ENCODE measurements at places on chromosomes 6 and 20. TPM values are rescaled to one million over a fixed set of nuclear protein-coding genes. Genes with fewer than 3 reads are reported as not detected.

DNA sequence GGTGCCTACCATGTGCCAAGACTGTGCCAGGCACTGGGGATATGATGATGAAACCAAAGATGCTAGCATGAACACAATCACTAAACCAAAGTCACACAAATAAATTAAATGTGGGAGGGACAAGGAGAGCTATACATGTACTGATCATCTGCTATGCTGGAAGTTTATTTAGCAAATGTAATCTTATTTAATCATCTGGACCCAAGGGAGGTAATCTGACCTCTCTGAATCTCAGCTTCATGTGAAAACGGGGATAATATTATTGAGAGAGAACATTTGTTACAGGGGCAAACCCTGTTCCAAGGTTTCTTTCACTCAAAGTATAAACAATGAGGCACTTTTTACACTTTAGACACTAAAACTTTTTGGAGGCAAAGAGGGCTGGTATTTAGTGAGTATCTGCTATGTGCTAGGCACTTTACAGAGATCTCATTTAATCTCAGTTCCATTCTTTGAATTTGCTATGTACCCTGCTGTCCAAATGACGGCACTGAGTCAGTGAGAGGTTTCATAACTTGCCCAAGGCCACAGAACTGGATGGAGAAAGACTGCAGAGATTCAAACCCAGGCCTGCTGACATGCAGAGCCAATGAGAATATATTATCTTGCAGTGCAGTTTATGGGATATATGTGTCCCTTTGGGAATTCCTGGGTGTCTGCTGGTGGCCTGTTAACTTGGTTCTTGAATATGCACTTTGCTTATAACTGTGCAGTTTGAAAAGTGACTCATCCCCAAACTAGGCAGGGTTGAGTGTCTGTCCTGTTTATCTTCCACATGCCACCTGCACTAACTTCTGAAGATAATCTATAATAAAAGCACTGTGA lies 3.3 kb upstream of the ASXL1 start:
- peaks cover 48% of the 10 kb centered on the region for H3K4me1 ChIP-seq
- no peaks in the 10 kb centered on the region for H3K27me3 ChIP-seq
- H3K36me3 ChIP-seq: peaks cover 25% of the 10 kb centered on the region
- H3K27ac ChIP-seq: peak overlapping the region; percentile 83

The EYA4 gene
- total RNA-seq: not detected

GRCh38 chr6:23339268-23339667 lies 769.9 kb downstream of the HDGFL1 start:
- H3K36me3 ChIP-seq: no peaks in the 10 kb centered on the region
- no peak for DNase-seq
- H3K27ac ChIP-seq: no peak overlapping the region
- no peaks in the 10 kb centered on the region for H3K4me1 ChIP-seq
- peaks cover 2% of the 10 kb centered on the region for H3K27me3 ChIP-seq

DNA sequence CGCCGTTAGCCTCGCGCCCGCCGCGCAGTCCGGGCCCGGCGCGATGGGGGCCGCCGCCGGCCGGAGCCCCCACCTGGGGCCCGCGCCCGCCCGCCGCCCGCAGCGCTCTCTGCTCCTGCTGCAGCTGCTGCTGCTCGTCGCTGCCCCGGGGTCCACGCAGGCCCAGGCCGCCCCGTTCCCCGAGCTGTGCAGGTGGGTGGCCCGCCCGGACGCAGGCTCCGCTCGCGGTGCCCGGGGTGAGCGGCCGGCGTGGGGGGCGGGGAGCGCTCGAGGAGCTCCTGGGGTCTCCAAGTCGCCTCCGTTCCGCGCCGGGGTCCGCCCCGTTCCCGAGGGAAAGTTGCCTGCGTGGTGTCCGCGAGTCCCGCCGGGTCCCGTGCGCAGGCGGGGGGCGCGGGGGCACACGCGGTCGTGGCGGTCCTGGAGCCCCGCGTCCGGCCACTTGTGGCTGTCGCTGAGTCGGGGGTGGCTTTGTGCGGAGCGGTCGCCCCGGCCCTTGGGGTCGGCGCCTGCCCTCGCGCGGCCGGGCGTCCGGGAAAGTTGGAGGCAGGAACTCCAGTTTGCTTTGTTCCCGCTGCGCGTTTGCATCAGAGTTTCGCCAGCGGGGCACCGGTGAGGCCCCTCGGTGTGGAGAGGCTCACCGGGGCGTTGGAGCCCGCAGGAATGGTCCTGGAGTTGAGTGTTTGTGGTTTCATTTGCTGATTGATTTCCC lies 476 bp downstream of the IGF2R start:
- no peaks in the 10 kb centered on the region for H3K27me3 ChIP-seq
- peaks cover 9% of the 10 kb centered on the region for H3K36me3 ChIP-seq
- peaks cover 59% of the 10 kb centered on the region for H3K4me1 ChIP-seq
- DNase-seq: peak; percentile 8

DNA sequence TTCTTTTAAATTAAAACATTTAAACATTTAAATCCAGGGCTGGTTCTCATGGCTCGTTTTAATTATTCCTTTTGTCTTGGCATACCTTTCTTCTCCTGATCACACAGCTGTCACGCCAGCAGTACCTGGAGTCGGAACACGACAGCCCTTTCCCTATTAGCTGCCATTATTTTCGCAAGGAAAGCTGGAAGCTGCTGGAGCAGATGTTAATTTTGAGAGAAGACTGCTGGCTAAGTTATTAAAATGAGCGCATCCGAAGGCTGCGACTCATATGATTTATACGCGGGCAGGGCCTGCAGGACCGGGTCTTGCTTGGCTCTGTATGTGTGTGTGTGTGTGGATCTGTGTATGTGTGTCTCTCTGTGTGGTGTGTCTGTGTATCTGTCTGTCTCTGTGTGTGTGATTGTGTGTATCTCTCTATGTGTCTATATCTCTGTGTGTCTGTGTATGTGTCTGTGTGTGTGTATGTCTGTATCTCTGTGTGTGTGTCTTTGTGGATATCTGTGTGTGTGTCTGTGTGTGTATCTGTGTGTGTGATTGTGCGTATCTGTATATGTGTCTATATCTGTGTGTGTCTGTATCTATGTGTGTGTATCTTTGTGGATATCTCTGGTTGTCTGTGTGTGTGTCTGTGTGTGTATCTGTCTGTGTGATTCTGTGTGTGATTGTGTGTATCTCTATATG lies 191.5 kb downstream of the CDH4 start:
- H3K36me3 ChIP-seq: no peaks in the 10 kb centered on the region
- H3K27me3 ChIP-seq: no peaks in the 10 kb centered on the region
- peaks cover 5% of the 10 kb centered on the region for H3K4me1 ChIP-seq
- H3K4me3 ChIP-seq: no peak overlapping the region

The NOX3 gene
- not detected for total RNA-seq

DNA sequence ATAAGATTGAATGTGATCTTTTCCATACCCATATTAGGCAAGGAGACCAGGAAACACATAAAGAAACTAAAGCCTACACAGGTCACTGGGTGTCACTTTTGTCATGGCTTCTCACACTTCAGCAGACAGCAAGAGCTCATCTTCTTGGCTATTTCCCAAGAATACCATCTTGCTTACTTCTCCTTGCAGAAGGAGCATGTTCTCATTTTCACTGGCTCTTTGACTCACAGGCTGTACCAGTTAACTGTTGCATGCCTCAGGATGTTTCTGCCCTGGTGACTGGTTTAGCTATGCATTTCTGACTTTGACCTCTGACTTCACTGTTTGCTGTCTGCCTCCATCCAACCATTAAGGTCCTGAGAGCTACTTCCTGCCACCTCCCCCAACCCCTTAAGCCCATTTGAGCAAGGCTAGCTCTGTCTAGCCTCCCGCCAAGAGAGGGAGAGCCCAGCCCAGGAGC lies 40.3 kb upstream of the OGFRL1 start:
- peak; percentile 89 for DNase-seq
- peaks cover 55% of the 10 kb centered on the region for H3K4me1 ChIP-seq
- no peaks in the 10 kb centered on the region for H3K36me3 ChIP-seq
- peak overlapping the region; percentile 93 for H3K27ac ChIP-seq
- peaks cover 2% of the 10 kb centered on the region for H3K27me3 ChIP-seq
- peak overlapping the region; percentile 44 for H3K4me3 ChIP-seq

The ENPP5 gene
- total RNA-seq: not detected

DNA sequence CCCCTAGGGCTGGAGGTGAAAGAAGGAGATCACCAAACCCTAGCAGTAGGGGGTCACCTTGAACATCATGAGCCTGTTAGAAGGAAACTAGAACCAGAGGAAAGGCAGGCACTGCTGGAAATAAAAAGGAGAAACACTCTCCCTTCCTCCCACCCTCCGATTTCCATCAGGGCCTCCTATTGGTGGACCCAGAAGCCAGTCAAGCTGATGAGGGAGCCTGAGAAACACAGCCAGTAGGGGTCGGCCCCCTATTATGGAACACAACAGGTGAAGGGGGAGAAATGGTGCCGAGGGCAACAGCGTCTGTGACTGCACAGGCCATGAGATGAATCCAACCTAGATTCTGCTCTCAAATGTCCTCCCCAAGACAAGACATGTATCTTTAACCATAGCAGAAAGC lies 156.1 kb upstream of the LRFN2 start:
- no peak for DNase-seq
- no peaks in the 10 kb centered on the region for H3K4me1 ChIP-seq
- H3K27me3 ChIP-seq: peaks cover 38% of the 10 kb centered on the region
- no peak overlapping the region for H3K27ac ChIP-seq
- no peak overlapping the region for H3K4me3 ChIP-seq

The LPA gene
- not detected for total RNA-seq

The BANF2 gene
- not detected for total RNA-seq

DNA sequence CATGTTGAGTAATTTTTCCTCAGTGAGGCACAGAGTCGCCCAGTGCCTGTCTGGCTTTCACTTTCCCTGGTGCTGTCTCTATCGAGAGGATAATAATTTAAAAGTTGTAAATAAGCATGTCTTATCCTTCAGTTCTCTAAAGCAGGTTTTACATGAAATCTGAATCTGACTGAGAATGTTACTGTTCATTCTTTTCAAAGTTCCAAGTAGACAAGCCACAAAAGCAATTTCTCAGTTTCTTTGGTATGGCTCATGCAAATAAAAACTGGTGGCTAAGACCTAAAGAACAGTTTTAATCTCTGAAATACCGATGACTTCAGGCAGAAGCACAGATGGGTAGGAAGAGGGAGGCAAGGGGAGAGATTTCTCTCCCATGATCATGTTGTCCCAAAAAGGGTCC lies 87.6 kb upstream of the GCM1 start:
- H3K36me3 ChIP-seq: no peaks in the 10 kb centered on the region
- H3K4me1 ChIP-seq: no peaks in the 10 kb centered on the region
- no peak overlapping the region for H3K4me3 ChIP-seq
- peaks cover 35% of the 10 kb centered on the region for H3K27me3 ChIP-seq
- no peak overlapping the region for H3K27ac ChIP-seq

DNA sequence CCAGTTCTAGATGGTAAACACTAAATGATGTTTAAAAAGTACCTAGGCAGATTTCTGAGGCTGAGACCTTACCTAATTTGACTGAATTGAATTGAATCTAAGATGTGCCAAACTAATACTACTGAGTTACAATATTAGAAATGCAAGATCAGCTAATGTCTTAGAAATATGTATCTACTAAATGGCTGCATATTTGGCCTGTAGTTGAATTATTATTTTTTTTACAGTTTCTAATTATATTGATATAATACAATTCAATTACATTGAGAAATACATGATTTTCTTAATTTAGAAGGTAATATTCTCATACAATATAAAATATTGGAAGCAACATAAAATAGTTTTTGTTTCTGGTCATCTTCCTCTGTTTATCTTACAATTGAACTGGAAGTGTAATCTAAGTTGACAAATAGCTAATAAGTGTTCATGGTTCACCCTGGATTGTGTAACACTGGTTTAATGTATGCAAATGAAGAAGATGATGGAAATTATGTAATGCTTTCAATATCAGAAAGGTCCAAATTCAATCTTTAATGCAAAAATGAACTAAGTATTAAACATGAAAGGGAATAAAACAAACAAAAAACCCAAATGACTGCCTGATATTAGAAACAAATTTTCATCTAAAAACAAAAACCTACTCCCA lies 2.9 kb downstream of the MAP3K7 start:
- DNase-seq: no peak
- H3K36me3 ChIP-seq: peaks cover 5% of the 10 kb centered on the region
- peaks cover 2% of the 10 kb centered on the region for H3K27me3 ChIP-seq
- H3K4me1 ChIP-seq: peaks cover 62% of the 10 kb centered on the region
- peak overlapping the region; percentile 99 for H3K4me3 ChIP-seq
- peak overlapping the region; percentile 69 for H3K27ac ChIP-seq

DNA sequence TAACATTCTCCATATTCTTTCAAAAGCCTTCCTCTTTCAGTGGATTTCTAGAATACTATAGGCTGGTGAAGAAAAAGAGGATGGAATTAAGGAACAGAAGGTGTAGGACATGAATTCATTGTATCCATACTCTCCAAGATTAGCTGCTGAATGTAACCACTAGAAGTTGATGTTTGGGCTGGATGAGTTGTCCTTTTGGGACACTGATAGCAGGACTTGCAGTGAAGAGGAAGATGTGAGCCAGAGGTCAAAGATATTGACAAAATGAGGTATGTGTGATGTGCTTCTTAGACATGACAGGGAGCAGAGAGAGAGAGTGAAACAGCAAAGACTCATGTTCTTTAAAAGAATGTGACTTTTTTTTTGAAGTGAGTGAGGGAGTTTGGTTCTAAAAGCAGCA lies 134.3 kb upstream of the MAN1A1 start:
- H3K27ac ChIP-seq: no peak overlapping the region
- H3K36me3 ChIP-seq: no peaks in the 10 kb centered on the region
- H3K4me1 ChIP-seq: no peaks in the 10 kb centered on the region
- no peak for DNase-seq
- H3K27me3 ChIP-seq: no peaks in the 10 kb centered on the region
- H3K4me3 ChIP-seq: no peak overlapping the region

DNA sequence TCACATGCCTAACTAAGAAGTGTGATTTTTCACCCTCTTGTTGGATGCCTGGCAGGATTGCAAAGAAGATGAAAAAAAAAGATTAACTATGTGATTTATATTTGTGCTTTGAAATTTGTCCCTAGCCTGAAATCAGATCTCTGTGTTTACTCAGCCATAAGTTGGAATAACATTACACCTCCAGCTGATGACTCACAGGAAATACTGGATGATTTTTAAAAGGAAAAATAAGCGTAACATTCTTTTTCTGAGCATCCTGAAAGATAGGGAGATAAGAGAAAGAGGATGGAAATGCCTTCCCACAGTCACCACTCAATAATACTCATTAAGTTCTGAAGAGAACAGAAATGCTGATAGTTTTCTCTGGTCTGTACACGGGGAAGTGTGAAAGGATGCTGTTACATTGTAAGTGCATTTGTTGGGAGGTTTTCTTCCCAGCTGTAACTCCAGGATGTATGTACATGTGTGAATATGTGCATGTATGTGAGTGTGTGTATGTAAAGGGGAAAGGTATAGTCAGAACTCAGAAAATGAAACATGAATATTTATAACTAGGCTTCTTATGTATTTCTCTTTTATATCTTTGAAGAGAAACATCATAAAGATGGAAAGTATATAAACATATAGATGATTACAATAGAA lies 37.4 kb upstream of the RIPPLY2 start:
- H3K27me3 ChIP-seq: no peaks in the 10 kb centered on the region
- peak; percentile 7 for DNase-seq
- H3K4me3 ChIP-seq: no peak overlapping the region
- no peaks in the 10 kb centered on the region for H3K4me1 ChIP-seq
